ENCODE measurements at places on chromosomes 1 and 21. TPM values are rescaled to one million over a fixed set of nuclear protein-coding genes. Genes with fewer than 3 reads are reported as not detected.
A peak's percentile ranks its signal among the peaks of the same experiment; 100 is the strongest.

DNA sequence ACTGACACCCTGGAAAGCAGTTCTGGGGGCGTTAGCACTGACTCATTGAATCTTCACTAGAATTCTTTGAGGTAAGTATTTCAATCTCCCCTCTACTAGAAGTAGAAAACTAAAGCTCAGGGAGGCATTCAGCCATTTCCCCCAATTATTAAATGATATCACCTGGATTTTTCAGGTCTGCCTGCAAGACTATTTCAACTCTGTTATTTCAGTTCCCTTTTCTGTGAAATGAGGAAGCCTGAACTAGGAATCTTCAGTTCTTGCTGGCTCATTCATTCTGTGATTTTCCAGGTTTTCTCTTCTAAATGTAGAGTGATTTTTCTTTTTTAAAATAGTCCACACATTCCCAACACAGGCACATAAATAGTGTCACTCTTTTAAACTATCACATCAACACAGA lies 337.0 kb upstream of the NR5A2 start:
- H3K27ac ChIP-seq = no peak overlapping the region
- no peaks in the 10 kb centered on the region for H3K36me3 ChIP-seq
- no peak for DNase-seq
- H3K4me1 ChIP-seq = peaks cover 26% of the 10 kb centered on the region

DNA sequence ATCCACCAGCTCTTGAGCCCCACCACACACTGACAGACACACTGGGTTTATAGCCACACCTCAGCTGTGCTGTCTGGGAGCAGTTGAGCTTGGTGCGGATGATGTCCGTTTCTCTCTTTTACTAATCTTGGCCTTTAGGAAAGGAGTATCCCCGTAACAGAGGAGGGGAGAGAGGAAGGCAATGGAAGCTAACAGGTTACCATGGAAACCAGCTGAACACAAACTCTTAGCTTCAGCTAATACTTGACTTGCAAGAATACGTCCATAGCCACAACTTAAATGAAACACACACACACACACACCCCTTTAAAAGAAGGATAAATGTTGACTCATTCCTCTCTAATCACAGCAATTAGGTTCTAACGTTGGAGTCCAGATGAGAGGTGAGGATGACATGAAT lies 28.0 kb upstream of the LRRN2 start:
- peaks cover 9% of the 10 kb centered on the region for H3K4me1 ChIP-seq
- H3K36me3 ChIP-seq = no peaks in the 10 kb centered on the region
- no peak for DNase-seq
- peaks cover 31% of the 10 kb centered on the region for H3K27me3 ChIP-seq
- H3K27ac ChIP-seq = no peak overlapping the region

GRCh38 chr1:243731974-243732625 lies 117.9 kb downstream of the AKT3 start:
- H3K27me3 ChIP-seq = no peaks in the 10 kb centered on the region
- no peaks in the 10 kb centered on the region for H3K36me3 ChIP-seq
- peaks cover 5% of the 10 kb centered on the region for H3K4me1 ChIP-seq
- no peak overlapping the region for H3K27ac ChIP-seq
- DNase-seq = no peak

GRCh38 chr1:38826262-38826661 lies 33.3 kb downstream of the RRAGC start:
- H3K27me3 ChIP-seq = peaks cover 27% of the 10 kb centered on the region
- peaks cover 4% of the 10 kb centered on the region for H3K4me1 ChIP-seq
- no peak overlapping the region for H3K27ac ChIP-seq
- no peaks in the 10 kb centered on the region for H3K36me3 ChIP-seq
- no peak overlapping the region for H3K4me3 ChIP-seq

DNA sequence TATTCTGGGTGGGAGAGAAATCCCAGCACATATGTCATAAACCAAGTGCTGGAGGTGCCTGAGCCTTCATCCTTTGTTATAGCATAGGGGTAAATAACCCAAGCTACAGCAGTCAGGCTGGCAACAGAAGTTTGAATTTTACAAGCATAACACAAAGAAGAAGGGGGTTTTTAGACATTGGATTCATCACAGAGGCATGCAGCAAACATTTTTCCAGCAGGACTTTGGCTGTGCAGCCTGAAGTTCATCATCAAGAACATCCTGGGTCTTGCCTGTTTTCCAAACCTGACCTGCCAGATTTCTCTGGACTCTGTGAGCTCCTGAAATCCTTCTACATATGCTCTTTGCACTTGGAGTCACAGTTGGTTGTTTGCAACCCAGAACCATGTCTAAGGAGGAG lies 16.2 kb downstream of the PTGER3 start:
- no peak overlapping the region for H3K27ac ChIP-seq
- no peaks in the 10 kb centered on the region for H3K36me3 ChIP-seq
- DNase-seq = no peak
- no peak overlapping the region for H3K4me3 ChIP-seq

DNA sequence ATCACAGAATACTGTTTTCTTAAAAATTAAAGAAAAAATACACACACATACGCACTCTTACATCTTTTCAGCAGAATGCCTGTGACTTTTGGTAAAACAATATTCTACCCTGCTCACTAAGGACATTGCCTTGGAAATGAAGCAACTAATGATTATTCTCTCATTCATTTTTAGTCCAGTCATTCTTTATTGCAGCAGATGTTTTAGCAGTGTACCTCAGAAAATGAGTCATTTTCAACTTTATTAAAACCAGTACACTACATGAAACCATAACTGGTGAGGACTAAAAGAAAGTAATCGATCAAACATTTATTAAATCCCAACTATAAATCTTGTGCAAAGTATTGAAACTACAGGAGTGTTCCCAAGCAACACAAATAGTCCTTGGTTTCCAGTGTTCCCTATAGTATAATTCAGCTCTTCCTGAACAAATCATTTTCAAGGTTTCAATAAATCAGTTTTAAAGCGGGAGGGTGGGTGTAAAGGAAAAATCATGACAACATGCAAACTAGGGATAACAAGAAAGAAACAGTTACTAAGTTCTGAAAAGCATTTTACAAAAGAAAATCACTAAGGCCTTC lies 114.2 kb downstream of the ADGRL4 start:
- no peak overlapping the region for H3K4me3 ChIP-seq
- H3K36me3 ChIP-seq = no peaks in the 10 kb centered on the region
- no peaks in the 10 kb centered on the region for H3K27me3 ChIP-seq
- no peaks in the 10 kb centered on the region for H3K4me1 ChIP-seq

GRCh38 chr1:71834601-71835441 lies 447.5 kb downstream of the NEGR1 start:
- no peak overlapping the region for H3K4me3 ChIP-seq
- no peak overlapping the region for H3K27ac ChIP-seq
- peak; percentile 3 for DNase-seq
- H3K27me3 ChIP-seq = no peaks in the 10 kb centered on the region

DNA sequence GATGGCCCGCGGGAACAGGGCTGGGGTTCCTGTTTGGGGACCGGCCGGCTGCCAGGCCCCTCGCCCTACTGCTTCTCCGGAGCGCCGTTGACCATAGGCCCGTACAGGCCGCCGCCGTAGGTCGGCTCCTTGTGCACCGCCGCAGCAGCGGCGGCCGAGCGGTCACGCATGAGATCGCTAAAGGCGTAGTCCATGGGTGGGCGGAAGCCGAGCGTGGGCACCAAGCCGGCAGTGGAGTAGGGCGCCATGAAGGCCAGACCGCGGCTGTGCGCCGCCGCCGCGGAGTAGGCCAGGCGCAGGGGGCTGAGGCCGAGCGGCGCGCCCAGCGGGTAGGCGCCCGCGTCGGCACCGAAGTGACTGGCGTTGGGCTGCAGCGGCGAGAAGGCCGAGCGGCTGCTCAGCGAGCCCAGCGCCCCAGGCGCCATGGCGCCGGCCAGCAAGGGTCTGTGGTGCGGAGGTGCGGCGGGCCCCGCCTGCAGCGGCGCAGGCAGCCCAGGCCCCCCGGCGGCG lies 4.6 kb downstream of the DMRTA2 start:
- no peaks in the 10 kb centered on the region for H3K4me1 ChIP-seq
- no peak overlapping the region for H3K4me3 ChIP-seq
- no peaks in the 10 kb centered on the region for H3K27me3 ChIP-seq
- DNase-seq = no peak

- peak overlapping the region; percentile 31 for H3K27ac ChIP-seq
- peaks cover 42% of the 10 kb centered on the region for H3K36me3 ChIP-seq
- H3K27me3 ChIP-seq = no peaks in the 10 kb centered on the region
- DNase-seq = peak; percentile 83
Observed at GRCh38 chr1:109928591-109929111, 18.0 kb downstream of the CSF1 start.

DNA sequence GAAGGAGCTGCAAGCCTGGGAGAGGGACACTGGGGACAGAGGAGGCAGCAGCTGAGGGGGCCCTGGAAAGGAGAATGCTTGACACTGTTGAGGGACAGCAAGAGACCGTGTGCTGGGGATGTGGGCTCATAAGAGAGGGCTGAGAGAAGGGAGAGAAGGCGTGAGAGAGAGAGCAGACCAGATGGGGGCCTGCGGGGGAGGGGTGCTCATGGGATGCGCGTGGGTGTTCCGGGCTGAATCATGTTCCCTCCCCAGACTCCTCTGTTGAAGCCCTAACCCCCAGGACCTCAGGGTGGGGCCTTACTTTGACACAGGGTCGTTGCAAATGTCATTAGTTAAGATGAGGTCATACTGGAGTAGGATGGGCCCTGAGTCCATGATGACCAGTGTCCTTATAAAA lies 40.8 kb downstream of the NTPCR start:
- no peak overlapping the region for H3K4me3 ChIP-seq
- no peaks in the 10 kb centered on the region for H3K27me3 ChIP-seq
- peaks cover 17% of the 10 kb centered on the region for H3K4me1 ChIP-seq
- peak overlapping the region; percentile 44 for H3K27ac ChIP-seq
- no peak for DNase-seq

- no peaks in the 10 kb centered on the region for H3K36me3 ChIP-seq
- H3K4me3 ChIP-seq = no peak overlapping the region
- peaks cover 9% of the 10 kb centered on the region for H3K27me3 ChIP-seq
- H3K27ac ChIP-seq = no peak overlapping the region
- DNase-seq = no peak
Observed at GRCh38 chr1:101898137-101898536, 98.6 kb downstream of the OLFM3 start.

- no peak for DNase-seq
- peaks cover 17% of the 10 kb centered on the region for H3K4me1 ChIP-seq
- H3K27ac ChIP-seq = no peak overlapping the region
- no peak overlapping the region for H3K4me3 ChIP-seq
- H3K27me3 ChIP-seq = no peaks in the 10 kb centered on the region
Observed at GRCh38 chr1:101285922-101286570, 49.2 kb downstream of the S1PR1 start.

DNA sequence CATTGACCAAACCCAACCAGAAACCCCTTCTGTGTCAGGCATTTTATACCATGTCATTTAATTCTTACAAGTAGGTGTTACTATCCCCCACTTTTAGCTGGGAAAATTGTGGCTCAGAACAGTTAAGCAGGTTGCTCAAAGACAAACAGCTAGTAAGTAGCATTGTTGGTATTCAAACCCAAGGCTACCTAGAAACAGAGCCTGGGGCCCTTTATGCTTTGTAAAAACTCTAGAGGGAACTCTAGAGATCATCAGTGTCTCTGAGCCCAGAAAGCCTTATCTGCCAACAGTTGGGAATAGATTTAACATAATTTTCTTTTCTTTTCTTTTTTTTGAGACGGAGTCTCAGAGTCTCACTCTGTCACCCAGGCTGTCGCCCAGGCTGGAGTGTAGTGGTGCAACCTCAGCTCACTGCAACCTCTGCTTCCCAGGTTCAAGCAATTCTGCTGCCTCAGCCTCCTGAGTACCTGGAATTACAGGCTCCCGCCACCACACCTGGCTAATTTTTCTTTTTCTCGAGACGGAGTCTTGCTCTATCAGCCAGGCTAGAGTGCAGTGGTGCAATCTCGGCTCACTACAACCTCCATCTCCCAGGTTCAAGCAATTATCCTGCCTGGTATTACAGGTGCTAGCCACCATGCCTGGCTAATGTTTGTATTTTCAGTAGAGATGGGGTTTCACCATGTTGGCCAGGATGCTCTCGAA lies 48.5 kb upstream of the OSBPL9 start:
- peaks cover 6% of the 10 kb centered on the region for H3K36me3 ChIP-seq
- no peaks in the 10 kb centered on the region for H3K27me3 ChIP-seq
- no peak overlapping the region for H3K27ac ChIP-seq
- DNase-seq = no peak
- H3K4me1 ChIP-seq = peaks cover 22% of the 10 kb centered on the region

DNA sequence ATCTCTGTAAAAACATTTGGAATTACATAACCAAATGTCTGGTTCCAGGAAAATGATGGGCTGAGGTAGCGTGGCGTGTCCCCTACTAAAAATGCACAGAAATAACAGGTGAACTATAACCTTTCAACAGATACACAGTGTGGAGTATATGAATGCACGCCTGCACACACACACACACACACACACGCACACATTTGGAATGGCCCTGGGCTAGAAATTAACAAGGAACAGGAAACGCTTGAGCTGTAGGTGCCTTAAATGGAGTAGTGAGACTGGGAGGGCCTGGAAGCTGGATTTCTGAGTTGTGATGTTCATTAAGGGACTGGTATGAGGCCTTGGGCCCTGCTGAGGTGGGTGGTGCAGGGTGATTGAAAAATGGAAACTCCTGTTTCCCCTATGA lies 246.5 kb upstream of the C1orf174 start:
- no peaks in the 10 kb centered on the region for H3K4me1 ChIP-seq
- no peaks in the 10 kb centered on the region for H3K36me3 ChIP-seq
- H3K27me3 ChIP-seq = no peaks in the 10 kb centered on the region
- no peak overlapping the region for H3K27ac ChIP-seq
- H3K4me3 ChIP-seq = no peak overlapping the region
- no peak for DNase-seq

- H3K36me3 ChIP-seq = no peaks in the 10 kb centered on the region
- H3K27ac ChIP-seq = peak overlapping the region; percentile 93
- peaks cover 5% of the 10 kb centered on the region for H3K4me1 ChIP-seq
- no peaks in the 10 kb centered on the region for H3K27me3 ChIP-seq
- H3K4me3 ChIP-seq = peak overlapping the region; percentile 77
Observed at GRCh38 chr1:54489627-54490250, 58.3 kb upstream of the ACOT11 start.

- H3K36me3 ChIP-seq = no peaks in the 10 kb centered on the region
- DNase-seq = peak; percentile 66
- H3K27me3 ChIP-seq = no peaks in the 10 kb centered on the region
- no peak overlapping the region for H3K4me3 ChIP-seq
- peaks cover 7% of the 10 kb centered on the region for H3K4me1 ChIP-seq
Observed at GRCh38 chr1:238409191-238409850, 518.6 kb upstream of the ZP4 start.

- H3K4me3 ChIP-seq = peak overlapping the region; percentile 75
- H3K4me1 ChIP-seq = peaks cover 5% of the 10 kb centered on the region
- H3K27ac ChIP-seq = no peak overlapping the region
- no peaks in the 10 kb centered on the region for H3K36me3 ChIP-seq
Observed at GRCh38 chr1:112714313-112715263, 544 bp downstream of the PPM1J start.

- DNase-seq = no peak
- no peak overlapping the region for H3K4me3 ChIP-seq
- no peak overlapping the region for H3K27ac ChIP-seq
- H3K27me3 ChIP-seq = peaks cover 34% of the 10 kb centered on the region
- no peaks in the 10 kb centered on the region for H3K4me1 ChIP-seq
Observed at GRCh38 chr1:216690603-216691002, 32.6 kb downstream of the ESRRG start.

Gene YBEY
- 26.7 TPM for total RNA-seq

Gene C8A
- not detected for total RNA-seq

Gene KRTAP21-2
- total RNA-seq = not detected

Gene TMEM82
- not detected for total RNA-seq

Gene ZBTB8OS
- 66.2 TPM for total RNA-seq

Measured in MCF 10A (cell line).